ENCODE measurements at places on chromosomes 2 and 18.

- no peak for DNase-seq
These were observed 56.0 kb downstream of the TEX44 start for GRCh38 chr2:231648579-231649174.

GRCh38 chr2:169491378-169491777, 12.1 kb downstream of the BBS5 start:
- DNase-seq: no peak

- DNase-seq: no peak
These were observed 438.2 kb downstream of the TSN start for GRCh38 chr2:122193622-122194021.

GRCh38 chr2:84224121-84224520, 235.0 kb downstream of the SUCLG1 start:
- DNase-seq: no peak

DNA sequence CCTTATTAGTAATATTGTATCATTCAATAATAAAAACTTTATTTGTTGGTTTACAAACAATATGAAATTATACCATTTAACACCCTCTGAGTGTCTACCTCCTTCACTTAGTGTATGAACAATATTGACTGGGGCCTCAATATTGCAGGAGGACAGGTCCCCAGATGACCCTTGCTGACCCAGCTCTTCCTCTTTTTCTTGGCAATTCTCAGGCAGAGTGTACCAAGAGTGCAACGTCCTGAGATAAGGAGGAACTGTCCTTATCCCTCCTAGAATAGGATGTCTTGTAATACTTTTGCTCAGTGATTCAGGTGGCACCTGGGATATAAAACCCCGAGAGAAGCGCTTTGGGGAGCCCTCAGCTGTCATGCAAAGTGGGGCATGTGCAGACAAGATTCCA, 76.8 kb downstream of the PLA2R1 start:
- no peak for DNase-seq

- no peak for DNase-seq
These were observed 283.2 kb downstream of the INSIG2 start for GRCh38 chr2:118371515-118371914.

GRCh38 chr2:62176801-62177200, 19.1 kb upstream of the B3GNT2 start:
- no peak for DNase-seq

DNA sequence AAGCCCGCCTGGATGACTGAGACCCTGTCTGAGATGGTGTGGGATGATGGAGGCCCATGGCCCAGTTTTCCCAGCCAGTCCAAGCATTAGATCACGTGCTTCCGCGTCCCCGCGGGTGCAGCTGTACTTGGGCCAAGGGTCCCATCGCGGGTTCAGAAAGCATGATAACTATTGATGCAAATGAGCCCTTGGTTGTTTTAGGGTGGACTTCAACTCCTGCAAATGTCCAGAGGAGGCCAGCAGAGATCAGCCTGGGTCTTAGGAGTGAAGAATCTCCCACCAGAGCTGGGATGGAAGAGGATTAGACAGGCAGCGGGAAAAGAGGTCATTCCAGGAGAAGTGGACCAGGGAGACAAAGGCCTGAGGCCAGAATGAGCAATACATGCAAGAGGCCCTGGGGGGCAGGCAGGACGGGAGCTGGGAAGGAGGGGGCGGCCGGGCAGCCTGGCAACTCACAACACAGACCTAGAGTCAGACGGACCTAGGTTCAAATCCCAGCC, 89.9 kb upstream of the TMEM247 start:
- DNase-seq: no peak

DNA sequence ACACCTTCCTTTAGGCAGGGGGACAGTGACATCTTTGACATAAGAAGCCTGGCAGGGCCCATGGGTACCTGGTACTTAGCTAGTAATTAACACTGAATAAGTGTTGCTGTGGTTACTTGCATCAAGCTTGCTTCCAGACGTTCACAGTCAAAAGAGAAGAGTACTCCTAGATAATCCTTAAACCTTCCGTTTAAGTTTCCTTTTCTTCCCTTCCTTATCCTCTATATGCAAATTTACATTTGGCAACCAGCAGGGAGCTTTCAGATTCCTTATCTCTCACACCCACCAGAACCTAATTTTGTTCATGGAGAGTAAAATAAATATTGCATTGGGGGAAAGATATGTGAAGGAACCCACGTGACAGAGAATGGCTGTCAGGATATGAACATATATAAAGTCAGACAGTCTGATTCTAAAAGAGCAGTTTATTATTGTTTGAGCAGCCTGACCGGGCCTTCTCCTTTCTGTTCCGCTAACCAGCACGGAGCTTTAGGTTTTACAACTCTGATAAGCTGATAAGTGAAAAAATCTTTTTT, 7.8 kb upstream of the RAB31 start:
- no peak for DNase-seq

- no peak for DNase-seq
These were observed 9.5 kb upstream of the KDSR start for GRCh38 chr18:63376538-63376937.

GRCh38 chr2:11669454-11670291, at the start of gene NTSR2:
Gene NTSR2, minus strand, starts transcription at chr2:11670195. Its CDS starts 66 bp downstream, at chr2:11670129.
- no peak for DNase-seq

GRCh38 chr2:112811276-112811831, 25.2 kb downstream of the IL1B start:
- DNase-seq: no peak

DNA sequence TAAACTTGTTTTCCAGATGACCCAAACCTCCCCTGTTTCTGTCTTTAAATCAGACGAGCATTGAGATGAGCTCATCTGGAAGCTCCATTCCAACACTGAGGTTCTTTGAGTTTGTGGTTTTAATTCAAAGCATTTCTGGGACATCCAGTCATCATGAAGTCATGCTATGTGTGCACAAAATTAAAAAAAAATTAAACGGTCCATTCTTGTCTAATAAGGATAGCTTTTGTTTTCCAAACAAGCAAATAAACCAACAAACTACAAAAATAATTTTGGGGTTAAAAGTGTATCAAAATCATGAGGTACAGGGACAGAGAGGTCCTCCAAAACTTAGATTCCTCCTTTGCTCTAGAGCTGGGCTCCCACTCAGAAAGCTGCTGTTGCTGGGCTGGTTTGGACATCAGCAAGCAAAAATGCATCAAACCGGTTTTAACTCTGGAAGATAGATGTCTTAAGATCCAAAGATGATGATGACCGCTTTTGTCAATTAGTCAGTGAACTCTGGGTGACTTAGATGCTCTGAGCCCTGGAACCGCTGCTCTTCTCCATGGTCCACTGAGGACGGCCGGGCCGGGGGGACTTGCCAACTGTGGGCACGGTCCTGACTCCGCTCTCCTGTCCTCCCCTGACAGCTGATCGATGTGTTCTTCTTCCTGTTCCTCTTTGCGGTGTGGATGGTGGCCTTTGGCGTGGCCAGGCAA, 65.4 kb downstream of the TRPM8 start:
- no peak for DNase-seq

Measured in NCI-H2171 (cell line).